ENCODE measurements at places on chromosomes 6 and 20.
A peak's percentile ranks its signal among the peaks of the same experiment; 100 is the strongest.

- DNase-seq, result no peak
Measured at GRCh38 chr20:63265891-63266515, 6.6 kb upstream of the ARFGAP1 start.

DNA sequence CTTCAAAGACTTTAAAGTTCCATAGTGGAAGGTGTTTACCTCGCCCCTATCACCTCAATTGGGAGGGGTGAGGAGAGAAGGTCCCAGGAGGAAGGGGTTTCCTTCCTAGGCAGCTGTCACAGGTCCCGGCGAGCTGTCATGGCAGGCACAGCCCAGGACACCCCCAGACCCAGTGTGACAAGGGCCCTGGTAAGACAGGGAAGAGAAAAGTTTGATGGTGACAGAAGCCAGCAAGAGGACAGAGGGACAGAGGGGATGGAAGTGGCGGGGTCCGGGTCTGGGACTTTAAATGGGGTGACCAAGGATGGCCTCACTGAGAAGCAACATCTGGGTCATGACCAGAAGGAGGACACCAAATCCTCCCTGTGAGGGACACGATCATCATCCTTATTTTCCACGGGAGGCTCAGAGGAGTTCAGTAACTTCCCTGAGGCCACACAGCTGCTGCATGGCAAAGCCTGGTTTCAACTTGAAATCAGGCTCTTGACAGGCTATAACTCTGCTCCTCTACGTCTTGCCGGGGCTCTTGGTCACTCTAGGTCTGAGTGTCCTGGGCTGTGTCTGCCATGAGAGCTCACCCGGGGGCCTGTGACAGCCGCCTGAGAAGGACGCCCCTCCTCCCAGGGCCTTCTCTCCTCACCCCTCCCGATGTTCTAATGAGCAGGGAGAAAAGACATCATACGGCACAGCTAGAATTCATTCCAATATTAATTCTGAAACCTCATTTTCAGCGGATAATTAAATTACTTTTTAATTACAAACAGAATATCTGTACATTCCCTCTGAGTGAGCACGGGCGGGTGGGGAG is 222.2 kb downstream of the PREX1 start:
- DNase-seq, result no peak

DNA sequence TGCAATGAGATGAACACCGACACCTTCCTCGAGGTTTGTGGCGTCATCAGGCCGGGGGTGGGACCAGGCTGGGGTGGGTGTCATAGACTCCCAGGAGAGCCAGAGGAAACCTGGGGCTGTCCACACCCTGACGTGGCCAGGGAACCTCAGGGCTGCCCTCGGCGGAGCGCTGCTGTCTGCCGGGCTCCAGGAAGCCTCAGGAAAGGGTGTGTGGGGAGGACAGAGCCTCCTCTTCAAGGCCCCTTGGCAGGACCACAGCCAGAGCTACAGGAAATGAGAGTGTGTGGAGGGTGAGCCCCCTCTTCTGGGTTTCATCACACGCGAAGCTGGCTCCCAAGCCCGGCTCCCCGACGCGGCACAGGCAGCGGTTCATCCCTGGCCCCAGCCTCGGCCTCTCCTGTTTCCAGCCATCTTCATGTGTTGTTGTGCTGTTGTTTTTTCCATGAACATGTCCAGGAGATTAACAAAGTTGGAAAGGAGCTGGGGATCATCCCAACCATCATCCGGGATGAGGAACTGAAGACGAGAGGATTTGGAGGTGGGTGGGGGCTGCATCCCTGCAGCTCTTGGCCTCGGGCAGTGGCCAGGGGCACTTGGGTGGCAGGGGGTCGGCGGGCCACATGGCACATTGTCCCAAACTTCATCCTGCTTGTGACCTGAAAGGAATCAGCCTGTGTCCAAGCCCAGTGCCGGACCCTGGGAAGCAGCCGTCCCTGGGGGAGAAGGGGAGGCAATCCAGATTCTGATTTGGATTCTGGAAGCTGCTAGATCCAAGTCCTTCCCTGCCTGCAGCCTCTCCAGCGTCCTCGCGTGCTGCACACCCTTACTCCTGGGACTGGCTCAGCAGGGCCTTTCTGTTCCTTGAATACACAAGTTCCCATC is 6.4 kb downstream of the NPEPL1 start:
- no peak for DNase-seq

GRCh38 chr20:32855387-32855786 is 3.3 kb upstream of the EFCAB8 start:
- DNase-seq, result no peak

DNA sequence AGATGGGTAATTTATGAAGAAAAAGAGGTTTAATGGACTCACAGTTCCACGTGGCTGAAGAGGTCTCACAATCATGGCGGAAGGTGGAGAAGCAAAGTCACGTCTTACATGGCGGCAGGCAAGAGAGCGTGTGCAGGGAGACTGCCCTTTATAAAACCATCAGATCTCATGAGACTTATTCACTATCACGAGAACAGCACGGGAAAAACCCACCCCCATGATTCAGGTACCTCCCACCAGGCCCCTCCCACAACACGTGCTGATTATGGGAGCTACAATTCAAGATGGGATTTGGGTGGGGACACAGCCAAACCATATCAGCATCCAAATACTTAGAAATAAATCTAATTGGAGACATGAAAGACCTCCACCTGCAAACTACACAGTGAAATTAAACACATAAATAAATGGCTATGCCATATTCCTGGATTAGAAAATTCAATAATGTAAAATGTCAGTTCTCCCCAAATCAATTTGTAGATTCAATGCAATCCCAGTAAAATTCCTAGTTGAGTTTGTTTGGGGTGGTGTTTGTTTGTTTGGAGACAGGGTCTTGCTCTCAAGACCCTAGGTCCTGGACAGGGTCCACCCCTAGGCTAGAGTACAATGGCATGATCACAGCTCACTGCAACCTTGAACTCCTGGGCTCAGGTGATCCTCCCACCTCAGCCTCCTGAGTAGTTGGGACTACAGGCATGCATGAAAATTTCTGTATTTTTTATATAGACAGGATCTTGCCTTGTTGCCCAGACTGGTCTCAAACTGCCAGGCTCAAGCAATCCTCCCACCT is 101.6 kb downstream of the TAF4 start:
- no peak for DNase-seq

DNA sequence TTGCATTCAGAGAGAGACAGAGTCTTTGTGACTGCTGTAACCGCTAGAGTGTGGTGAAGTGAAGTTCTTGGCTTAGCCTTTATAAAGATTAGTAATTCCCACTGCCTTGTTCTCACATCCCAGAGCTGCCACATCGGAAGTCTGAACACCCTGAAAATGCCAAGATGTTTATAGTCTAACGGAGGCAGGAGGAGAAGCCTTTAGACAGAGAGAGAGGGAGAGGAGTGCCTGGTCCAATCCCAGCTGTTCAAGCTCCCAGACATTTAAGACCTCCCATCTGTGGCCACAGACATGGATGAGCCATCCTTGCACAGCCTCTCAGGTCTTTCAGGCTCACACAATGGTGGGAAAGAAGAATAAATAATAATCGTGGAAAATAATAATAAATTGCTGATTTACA is 1422.8 kb upstream of the EYS start:
- no peak for DNase-seq

GRCh38 chr6:15663130-15663871 is 473 bp upstream of the DTNBP1 start:
- DNase-seq, result no peak

DNA sequence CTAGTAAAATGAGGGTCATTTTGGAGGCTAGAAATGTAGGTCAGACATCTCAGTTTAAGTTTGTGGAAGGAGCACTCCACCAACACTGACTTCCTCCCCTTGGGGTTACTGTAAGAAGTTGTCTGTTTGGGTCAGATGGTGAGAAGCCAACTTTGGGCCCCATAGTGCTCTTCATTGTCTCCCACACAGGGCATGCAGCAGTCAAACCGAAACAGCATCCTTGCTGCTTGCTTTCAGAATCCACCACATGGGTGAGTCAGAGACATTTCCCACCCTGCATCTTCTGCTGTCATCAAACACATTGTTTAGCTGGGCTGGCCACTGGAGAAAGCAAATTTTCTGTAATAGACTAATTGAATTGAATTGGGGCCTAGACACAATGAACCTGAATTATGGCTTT is 16.8 kb downstream of the IL17F start:
- DNase-seq, result no peak

DNA sequence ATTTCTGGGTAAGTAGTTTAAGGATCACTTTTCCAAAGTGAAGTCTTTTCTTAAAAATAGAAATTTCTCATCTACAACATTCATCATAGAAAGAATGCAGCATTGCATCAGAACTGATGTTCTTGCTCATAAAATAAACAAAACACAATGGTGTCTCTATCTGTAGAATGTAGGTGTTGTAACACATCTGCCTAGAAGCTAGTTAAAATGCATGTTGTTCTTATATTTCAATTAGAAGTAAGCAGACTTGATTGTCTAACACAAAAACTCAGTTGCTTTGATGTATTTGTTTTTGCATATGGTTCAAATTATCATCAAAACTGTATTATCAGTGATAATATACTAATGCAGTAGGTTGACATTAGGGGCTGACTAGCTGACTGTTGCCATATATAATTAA is 654.7 kb upstream of the FLRT3 start:
- no peak for DNase-seq

DNA sequence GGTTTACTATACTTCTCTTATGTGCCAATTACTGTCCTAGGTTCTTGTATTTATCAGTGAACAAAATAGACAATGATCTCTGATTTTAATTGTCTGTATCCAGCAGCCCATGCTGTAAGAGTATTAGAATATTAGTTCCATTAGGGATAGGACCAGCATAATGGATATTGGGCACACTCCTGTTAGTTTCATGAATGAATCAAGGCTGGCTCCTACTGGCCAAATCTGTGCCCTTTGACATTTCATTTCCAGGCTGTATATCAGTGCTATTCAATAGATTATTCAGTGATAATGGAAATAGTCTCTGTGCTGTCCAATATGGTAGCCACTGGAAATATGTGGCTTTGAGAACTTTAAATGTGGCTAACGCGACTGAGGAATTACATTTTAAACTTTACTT is 1007.9 kb upstream of the FLRT3 start:
- DNase-seq, result no peak

GRCh38 chr6:106807947-106808611 is 166.4 kb downstream of the CD24 start:
- no peak for DNase-seq

- no peak for DNase-seq
Measured at GRCh38 chr6:75262716-75263400, 19.3 kb upstream of the COX7A2 start.

- no peak for DNase-seq
Measured at GRCh38 chr6:75145976-75146375, 59.9 kb downstream of the COL12A1 start.

- DNase-seq, result no peak
Measured at GRCh38 chr6:139194740-139195139, 59.9 kb downstream of the HECA start.

GRCh38 chr6:36244641-36245280 is 25.1 kb upstream of the PNPLA1 start:
- no peak for DNase-seq

DNA sequence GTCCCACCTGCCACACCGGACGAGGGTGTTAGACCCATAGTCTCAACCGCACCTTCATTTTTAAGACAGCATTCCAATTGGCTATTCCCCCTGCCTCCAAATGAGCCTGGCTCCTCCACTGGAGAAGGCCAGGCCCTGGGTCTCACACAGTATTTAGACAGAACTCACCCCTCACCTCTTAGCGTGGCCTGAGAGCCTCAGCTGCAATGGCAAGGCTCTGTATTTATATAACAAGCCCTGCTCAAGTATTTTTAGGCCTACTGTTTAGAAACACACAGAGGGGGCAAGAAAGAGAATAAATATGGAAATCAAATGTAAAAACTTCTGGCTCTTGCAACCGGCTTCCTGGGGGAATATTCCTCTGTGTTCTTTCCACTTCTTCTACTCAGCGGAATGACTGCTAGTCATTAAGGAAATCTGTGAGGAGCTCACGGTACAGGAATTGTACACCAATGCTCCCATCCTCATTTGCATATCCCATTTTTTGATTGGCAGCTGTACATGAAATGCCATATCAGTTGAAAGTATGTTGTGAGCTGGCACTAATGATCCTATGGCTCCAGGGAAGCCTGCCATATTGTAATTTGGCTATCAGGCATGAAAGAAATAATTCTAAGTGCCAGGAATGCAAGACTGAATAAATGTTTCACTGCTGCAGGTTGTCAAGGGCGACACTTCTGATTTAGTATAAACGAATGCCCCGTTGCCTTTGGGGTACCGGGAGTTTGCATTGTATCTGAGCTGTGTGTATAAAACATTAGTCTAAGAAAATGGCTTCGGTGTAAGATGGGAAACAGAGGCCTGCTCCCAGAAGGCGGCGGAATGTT is 207.5 kb downstream of the ZNF217 start:
- no peak for DNase-seq

GRCh38 chr6:34235307-34236130 is 1.2 kb upstream of the HMGA1 start:
- peak; percentile 45 for DNase-seq

GRCh38 chr6:105926318-105926717 is 159.8 kb upstream of the PRDM1 start:
- no peak for DNase-seq

DNA sequence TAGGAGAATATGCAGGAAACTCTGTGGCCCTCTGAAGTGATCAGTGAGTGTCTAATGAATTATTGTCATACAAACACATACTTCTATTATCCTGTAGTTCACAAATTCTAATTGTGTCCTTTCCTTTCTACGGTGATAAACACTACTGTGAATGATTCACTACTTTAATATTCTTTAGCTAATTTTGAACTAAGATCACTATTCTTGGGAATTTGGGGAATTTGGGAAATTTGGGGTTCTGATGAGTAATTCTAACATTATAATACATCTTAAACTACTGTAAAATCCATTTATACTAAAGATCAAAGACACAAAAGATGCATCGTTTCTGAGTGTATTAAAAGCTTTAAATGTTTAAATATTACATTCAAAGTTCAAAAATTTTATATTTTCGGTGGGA is 1287.2 kb upstream of the CITED2 start:
- DNase-seq, result no peak

DNA sequence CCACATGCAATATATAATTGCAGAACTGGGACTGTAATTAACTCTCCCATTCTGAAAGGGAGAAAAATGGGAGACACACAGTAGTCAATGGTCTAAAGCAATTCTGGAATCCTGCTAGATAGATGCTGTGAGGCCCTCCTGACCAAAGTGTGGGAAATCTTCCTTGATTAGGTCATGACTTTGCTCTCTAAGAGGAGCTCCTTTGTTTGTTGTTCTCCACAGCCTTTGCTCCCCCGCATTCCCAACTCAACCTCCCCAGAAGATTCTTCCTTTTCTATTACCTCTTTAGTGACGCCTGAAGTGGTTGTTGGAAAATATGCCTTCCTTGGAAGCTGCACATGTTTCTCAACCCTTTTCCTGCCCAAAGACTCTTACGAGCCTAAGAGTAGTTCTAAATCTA is 28.8 kb upstream of the LIN28B start:
- no peak for DNase-seq

DNA sequence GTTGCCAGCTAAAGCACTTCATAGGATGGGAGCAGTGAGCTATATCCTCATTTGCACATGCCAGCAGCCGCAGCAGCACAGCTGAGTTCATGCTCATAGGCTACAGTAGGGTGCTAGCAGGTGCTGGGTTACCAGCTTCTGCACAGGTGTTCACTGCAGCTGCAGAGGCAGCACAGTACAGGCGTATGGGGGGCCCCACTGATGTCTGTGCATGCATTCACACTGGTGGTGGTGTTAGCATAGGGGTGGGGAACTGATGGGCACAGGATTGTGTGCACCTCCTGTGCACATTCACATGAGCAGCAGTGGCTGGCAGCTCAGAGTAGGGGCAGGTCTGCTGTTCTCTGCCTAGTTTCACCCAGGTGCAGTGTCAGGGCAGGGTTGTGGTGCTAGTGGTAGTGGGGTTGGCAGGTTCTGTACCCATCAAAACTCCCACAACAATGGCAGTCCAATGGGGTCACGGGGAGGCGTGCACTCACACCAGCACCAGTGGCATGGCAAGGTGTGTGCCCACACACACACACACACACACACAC is 58.9 kb upstream of the IRAK1BP1 start:
- DNase-seq, result no peak
